ENCODE measurements at places on chromosomes 4 and X.

DNA sequence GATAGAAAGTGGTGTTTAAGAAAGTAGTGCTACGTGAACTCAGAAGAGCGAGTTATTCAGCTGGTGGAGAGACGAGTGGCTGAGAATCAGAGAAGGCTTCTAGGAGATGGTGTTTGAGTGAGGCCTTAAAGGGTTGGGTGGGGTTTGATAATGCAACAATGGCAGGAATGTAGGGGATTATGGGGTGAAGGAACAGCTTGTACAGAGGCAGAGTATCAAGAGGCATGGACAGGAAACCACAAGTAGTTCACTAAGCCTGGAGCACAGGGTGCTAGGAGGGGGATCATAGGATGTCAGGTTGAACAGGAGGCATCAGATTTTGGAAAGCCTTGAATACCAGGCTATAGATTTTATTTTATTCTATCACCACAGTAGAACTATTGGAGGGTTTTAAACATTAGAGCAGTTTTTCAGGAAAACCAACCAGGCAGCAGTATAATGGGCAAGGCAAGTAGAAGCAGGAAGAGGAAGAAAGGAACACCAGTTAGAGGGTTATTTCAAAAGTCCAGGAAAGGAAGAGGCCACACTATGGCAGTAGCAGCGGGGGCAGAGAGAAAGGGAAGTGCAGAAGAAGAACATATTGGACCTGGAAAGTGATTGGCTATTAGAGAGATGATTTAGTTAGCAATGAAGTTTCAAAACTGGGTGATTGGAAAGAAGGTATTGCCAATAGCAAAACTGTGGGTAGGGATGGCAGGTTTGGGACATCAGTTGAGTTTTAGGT, 99.2 kb downstream of the DOCK11 start:
- no peak for DNase-seq

- no peak for DNase-seq
Measured at GRCh38 chrX:332496-332860, 13.9 kb upstream of the GTPBP6 start.

DNA sequence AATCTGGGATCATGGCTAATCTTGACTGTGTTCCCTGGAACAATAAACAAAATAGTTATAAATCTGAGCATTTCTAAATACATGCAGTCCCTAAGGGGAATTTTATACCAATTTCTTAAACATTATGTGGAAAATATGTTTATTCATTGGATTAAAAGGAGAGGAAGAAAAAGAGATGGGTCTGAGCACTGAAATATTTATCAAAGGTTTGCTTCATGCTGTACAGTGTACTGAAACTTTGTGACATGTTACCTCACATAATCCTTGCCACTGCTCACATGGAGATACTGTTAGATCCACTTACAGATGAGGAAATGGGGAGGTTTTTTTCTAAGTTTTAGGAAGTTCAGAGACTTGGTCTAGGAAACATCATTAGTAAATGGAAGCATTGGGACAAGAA, 443.6 kb downstream of the SPRY1 start:
- DNase-seq, result no peak

- no peak for DNase-seq
Measured at GRCh38 chr4:17323554-17324385, 188.1 kb downstream of the QDPR start.

DNA sequence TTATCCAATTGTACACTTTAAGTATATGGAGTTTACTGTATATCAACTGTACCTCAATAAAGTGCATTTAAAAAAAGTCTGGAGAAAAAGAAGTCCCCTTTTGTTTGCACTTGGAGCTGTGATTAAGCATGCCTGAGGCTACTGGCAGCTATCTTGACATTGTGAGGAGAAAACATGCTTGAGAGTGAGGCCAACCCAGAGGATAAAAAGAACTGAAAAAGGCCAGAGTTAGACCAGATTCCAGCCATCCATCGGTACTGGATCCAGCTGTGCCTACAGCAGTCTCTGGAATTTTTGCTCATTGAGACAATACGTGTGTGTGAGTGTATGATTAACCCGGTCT, 57.4 kb downstream of the LGI2 start:
- DNase-seq, result no peak

DNA sequence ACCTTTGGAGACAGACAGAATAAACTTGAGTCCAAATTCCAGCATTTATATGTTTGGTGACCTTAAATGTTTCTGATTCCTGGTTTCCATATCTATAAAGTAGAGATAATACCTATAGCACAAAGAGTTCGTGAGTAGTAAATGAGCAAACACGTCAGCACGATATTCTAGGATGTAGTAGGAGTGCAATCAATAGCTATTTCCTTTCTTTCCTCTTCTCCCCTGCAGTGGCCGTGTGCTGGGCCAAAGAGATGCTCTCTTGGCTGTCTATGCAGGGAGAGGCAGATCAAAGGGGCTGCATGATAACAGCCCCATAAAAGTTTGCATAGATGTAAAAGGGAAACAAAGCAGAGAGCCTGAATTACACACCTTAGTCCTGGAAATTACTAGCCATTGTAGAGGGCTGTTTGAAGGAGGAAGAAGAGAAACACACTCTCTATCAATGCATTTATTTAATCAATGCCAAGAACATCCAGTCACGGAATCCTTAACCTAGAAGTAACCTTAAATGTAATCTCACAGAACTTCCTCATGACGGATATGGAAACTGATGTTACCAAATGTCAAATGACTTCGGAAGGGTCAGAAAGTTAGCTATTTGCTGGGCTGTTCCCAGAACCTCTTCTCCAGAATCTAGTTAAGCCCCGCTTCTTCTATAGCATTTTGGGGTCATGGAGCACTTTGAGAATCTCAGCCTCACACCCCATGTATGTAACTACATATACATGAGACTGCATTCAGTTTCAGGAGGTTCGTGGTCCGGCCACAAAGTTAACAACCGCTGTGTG, 35.5 kb upstream of the PLAC8 start:
- DNase-seq, result no peak

- DNase-seq, result peak; percentile 10
Measured at GRCh38 chr4:76897536-76898384, at the start of gene SOWAHB. SOWAHB (minus strand) TSS chr4:76898144; CDS start chr4:76897849, 295 bp downstream.

- no peak for DNase-seq
Measured at GRCh38 chrX:19673375-19674040, 158.2 kb upstream of the MAP3K15 start.

DNA sequence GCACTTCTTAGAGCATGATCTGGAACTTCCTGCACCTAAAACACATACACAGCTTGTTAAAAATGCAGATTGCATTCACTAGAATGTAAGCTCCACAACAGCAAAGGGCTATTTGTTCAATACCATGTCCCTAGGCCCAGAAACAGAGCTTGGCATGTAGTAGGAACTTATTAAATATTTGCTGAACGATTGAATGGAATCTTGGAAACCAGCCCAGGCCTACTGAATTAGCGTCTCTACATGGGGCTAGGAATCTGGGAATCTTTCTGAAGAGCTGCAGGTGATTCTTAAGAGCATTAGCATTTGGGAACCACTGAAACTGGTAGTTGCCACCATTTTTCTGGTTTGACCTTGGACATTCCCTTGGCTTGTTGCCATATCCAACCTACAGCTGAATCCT, 234.1 kb downstream of the STIM2 start:
- DNase-seq, result no peak

DNA sequence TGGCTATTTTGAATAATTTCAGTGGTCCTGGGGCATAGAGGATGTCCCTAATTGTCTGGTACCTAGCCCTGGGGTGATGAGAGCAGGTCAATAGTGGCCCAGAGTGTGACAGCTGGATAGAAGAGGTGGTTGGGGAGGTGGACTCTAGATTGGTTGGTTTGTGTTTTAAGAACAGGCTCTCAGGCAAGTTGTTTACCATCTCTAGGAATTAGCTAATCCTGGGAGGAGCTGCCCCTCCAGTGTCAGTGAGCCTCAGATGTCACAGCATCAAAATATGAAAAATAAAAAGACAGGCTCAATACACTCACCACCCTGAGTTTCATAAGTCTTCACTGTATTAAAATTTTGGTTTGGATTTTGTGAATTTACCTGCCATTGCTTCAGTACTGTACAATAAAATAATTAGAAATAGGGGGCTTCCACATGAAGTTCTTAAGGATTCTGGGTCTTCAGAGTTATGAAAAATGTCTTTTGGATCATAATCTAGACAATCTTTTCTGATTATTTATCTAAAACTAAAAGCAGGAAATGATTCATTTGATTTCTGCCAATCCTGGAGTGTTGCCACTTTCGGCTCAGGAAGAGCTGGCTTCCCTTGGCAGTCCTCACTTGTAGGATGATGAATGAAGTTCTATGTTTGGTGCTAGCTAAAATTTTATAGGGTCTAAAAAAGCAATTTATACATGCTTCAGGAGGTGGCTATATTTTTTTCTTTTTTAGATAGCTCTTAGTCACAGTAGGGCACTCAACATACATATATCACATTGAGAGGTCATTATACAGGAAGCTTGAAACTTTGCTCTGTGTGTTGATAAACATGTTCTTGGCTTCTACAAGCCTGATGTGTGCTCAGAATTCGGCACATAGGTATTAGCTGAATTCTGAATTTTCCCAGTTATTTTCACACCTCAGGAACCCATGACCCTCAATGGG, 395.1 kb downstream of the RAB28 start:
- DNase-seq, result no peak

DNA sequence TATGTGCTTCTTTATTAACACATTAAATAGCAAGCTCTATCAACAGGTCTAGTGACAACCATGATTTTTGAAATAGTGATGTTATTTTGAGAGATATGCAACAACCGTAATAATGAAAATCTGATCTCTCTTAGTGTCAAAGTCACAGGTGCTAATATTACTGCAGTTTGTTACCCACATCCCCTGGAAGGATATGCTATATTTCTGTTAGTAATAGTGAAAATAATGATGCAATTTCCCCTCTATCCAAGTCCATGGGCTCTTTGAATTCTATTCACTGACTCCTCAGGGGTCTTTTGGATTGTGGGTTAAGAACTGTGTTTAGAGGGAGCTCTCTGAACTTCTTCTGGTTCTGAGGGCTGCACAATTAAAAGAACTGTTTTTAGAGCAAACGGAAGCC, 3.0 kb upstream of the HSD17B10 start:
- DNase-seq, result no peak

DNA sequence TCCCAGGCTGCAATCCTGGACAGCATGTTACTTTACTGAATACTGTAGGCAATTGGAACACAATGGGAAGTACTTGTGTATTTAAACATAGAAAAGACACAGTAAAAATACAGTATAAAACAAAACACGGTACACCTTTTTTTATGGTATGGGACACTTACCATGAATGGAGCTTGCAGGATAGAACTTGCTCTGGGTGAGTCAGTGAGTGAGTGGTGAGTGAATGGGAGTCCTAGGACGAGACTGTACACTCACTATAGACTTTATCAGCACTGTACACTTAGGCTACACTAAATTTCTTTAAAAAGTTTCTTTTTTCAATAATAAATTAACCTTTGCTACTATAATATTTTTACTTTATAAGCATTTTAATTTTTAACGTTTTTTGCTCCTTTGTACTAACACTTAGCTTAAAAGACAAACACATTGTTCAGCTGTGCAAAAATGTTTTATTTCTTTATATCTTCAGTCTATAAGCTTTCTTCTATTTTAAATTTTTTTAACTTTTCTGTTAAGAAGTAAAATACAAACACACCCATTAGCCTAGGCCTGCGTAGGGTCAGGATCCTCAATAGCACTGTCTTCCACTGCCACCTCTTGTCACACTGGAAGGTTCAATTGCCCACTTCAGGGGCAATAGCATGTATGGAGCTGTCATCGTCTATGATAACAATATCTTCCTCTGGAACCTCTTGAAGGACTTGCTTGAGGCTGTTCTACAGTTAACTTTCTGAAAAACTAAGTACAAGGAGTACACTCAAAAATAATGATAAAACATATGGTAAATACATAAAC, 293.5 kb upstream of the FSTL5 start:
- DNase-seq, result no peak

DNA sequence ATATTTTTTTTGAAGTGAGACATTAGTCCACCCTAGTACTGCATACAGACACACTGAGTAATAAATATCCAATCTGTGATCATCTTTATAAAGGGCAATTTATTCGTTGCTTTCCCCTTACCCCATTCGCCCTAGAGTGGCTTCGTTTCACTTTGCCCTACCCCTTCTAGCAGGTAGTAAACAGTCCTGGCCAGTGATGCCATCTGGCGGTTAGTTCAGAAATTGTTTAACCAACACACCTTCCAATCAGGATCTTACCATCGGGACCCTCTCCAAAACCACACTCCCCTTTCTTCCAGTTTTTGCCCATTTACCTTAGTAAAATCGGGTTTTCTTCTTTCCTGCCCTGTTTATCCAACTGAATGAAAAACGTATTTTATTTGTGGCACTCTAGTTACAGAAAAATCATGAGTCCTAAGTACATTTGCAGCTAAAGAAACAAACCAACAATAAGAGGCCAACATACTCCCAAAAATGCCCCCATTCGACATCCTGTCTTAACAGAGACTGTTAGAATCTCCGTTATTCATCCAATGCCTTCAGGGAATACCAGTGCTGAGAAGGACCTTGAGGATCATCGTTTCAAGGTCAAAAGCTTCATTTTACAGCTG, 2.2 kb downstream of the PPA2 start:
- peak; percentile 38 for DNase-seq

DNA sequence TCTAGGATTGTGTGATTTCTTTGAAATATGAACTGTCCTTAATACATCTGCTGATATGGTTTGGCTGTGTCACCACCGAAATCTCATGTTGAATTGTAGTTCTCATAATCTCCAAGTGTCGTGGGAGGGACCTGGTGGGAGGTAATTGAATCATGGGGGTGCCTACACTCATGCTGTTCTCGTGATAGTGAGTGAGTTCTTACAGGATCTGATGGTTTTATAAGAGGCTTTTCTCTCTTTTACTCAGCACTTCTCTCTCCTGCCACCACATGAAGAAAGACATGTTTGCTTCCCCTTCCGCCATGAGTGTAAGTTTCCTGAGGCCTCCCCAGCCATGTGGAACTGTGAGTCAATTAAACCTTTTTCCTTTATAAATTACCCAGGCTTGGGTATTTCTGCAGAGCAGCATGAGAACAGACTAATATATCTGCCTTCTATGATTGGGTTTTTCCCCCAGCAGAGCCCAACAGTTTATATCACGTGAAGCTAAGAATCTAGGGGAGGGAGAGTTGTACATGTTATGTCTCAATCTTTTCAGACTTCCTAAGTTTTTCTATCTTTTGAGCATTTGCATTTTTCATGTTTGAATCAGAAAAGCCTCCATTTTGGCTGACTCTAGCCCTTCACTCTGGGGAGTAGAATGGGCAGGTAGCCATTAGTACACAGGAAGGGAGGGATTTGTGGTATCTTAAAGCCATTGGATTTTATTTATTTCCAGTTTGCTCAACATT, 58.9 kb downstream of the PLAC1 start:
- DNase-seq, result no peak

- DNase-seq, result no peak
Measured at GRCh38 chr4:122293374-122294365, 85.1 kb upstream of the ADAD1 start.

GRCh38 chrX:7574325-7574724, 268.6 kb upstream of the VCX start:
- DNase-seq, result no peak

GRCh38 chr4:188987011-188987410, 847.8 kb downstream of the TRIML1 start:
- no peak for DNase-seq

GRCh38 chrX:101385795-101386541, at the start of gene BTK:
BTK (minus strand) TSS chrX:101386191; CDS start chrX:101375284, 10,907 bp downstream.
- DNase-seq, result no peak

- no peak for DNase-seq
Measured at GRCh38 chr4:42995343-42995944, 102.9 kb downstream of the GRXCR1 start.
